Activated CD4-positive, alpha-beta T cell treated with anti-CD3 and anti-CD28 coated beads, Interleukin-2, amount 50 U/mL, for 48 hours (primary cell): ENCODE measurements at places on chromosomes 5 and 9.

DNA sequence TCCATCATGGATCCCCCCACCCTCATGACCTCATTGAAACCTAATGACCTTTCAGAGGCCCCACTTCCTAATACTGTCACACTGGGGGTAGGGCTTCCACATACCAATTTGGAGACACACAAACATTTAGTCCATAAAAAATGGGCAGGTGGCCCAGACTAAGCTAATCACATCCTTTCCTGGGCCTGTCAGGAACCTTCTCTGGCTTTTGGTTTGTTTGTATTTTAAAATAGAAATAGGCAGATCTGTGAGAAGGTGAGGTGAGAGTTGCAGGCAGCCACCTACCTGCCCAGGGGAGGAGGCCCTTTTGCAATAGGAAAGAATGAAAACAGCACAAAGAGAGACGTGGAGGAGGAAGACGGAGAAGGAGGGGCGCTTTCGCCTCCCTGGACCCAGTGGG lies 90.2 kb upstream of the BOD1 start:
- no peak for DNase-seq

GRCh38 chr5:96440185-96440538 lies 7.1 kb upstream of the PCSK1 start:
- no peak for DNase-seq

DNA sequence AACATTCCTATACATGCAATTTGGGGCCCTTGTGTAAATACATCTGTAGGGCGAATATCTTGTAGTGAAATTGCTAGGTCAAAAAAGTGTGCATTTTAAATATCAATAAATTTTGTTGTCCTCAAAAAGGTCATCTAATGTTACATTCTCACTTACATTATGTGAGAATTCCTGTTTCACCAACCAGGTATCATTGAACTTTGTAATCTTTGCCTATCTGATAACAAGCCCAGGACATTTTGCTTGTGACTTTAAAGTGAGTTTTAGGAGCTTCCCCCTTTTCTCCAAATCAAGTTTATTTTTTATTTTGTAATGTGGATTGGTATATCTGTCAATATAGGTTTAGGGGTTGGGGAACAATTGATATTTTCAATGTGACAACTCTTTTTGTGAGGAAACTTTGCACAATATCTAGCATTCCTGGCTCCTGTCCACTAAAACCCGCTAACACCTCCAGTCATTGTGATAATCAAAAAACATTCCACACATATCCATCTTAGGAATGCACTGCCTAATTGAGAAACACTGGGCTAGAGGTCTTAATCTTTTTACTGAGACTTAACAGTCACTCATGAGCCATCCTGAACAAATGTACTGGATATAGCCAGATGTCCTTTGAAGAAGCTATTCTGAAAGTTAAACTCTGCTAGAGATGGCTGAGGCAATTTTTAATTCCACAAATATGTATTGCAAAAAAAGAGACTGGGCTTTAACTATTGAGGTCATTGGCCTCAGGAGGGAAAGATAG lies 72.5 kb upstream of the SLC1A1 start:
- DNase-seq, result no peak

GRCh38 chr5:175382171-175382570 lies 61.8 kb downstream of the DRD1 start:
- DNase-seq, result no peak

DNA sequence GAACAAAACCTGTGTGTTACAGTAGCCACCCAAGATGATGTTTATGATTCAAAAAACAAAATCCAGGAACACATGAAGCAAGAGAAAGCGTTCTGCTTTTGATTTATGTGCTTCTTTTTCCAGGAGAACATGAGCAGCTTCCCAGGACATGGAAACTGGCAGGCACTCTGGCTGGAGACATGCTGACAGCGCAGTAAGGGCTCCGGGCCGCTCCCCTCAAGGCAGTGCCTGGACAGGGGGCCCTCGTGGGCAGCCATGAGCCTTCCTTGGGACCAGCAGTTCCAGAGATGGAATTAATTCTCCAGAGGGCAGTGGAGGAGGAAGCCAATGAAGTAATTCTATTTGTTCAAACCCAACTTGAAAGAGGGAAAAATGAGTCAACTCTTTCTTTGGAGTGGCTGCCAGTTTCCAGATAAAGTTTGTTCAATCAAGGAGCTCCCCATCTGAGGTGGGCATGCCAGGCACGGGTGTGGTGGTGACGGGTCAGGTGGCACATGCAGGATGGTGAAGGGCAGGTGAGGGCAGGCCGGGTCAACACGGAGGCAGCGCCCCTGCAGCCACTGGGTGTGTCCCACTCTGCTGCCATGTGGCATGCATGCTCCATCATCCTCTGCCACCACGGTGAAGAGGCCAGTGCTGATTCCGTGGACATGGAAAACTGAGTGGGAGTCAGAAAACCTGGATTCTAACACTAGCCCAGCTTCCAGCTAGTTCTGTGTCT lies 83.8 kb downstream of the OTULIN start:
- DNase-seq, result no peak

DNA sequence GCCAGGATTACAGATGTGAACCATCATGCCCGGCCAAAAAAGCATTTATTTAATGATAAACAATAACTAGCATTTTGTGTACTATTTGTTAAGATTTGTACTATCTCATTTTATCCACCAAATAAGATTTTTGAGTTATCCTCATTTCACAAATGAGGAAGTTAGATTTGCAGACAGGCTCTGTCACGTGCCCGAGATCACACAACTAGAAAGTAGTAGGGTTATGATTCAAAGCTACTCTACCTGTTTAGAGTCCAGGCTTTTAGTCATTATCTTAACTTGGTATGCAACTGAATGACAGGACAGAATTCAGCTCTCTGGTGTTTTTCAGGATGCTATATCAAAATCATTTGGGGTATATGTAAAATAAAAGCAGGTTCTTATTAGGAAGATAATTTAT lies 20.5 kb downstream of the RANBP17 start:
- DNase-seq, result no peak

GRCh38 chr9:135019224-135019623 lies 68.2 kb upstream of the OLFM1 start:
- no peak for DNase-seq

DNA sequence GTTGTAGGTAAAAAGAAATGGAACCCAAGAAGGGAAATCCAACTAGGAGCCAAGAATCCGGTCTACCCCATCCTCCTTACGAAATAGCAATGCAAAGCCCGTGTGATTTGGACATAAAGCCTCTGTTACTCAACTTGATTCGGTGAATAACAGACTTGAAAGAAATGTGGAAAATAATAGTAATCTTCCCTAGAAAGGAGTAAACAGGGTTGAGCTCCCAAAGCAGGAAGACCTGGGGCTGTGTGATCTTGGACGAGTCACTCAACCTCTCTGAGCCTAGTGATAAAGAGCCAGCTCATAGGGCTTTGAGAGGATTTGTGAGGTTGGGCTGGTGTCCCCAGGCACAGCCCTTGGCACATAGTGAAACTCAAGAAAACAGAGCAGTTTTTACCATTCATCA lies 42.7 kb upstream of the IL17B start:
- DNase-seq, result no peak

DNA sequence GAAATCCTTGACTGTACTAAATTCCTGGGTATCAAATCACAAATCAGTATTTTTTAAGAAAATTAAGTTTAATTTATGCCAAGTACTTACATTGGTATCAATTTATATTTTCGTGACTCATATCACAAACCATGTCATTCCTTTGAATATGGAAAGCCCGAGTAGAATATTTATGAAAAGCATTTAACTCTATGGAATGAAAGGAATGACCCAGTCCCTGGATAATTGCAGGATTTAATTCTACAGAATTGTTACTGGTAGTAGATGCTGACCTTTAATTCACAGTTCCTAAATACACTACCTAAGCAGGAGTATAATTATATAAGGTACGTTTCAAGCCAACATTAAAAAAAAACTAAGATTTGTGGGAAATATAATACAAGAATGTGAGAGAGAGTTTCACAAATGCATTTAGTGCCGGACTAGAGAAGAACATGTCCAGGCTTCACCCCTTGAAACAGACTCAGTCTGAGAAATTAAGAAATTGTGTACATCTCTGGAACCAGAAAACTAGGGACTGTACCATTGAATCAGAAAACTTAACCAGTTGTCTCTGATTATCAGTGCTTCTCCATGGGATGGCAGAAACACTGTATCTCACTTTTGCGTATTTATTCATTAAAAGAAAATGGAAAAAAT lies 28.5 kb upstream of the PLPPR1 start:
- no peak for DNase-seq

- DNase-seq, result no peak
Measured at GRCh38 chr9:81237565-81238231, 451.6 kb downstream of the TLE1 start.

DNA sequence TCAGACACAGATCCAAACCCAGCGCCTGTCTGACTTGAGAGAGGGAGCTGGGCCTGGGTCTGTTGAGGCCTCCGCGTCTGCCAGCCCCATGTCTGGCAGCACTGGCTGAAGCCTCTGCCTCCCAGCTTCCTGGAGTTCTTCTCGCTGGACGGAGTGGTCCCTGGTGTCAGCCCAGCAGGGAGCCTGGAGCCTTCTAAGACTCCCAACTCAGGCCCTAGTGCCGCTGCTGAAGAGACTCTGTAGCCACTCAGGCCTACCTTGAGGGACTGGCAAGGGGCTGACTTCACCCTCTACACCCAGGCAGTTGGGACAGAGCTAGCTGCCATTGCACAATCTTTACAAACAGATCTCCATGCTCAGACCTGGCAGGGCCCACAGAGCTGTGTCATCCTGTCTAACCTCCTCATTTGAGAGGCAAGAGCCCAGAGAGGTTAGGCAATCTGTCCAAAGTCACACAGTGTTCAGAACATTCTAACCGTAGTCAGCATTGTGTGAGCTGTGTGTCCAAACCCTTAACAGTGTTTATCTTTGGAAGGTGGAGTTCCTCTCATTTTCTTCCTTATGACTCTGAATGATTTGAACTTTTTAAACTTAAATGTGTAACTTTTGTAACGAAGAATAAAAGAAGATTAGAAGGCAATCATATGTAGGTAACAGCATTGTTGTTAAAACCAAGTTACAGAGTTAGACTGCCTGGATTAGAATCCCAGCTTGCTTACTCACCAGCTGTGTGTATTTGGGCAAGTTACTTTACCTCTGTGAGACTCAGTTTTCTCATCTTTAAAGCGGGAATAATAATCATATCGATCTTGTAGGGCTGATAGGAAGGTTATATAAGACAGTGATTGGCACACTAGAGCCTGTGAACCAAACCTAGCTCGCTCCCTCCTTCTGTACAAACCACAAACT lies 4.6 kb upstream of the DUSP1 start:
- no peak for DNase-seq
